ENCODE measurements at places on chromosomes 1 and 21. TPM values are rescaled to one million over a fixed set of nuclear protein-coding genes. Genes with fewer than 3 reads are reported as not detected.

Gene MX1
- total RNA-seq, result 11.0 TPM

Gene TRIM67
- total RNA-seq, result 0.11 TPM

DNA sequence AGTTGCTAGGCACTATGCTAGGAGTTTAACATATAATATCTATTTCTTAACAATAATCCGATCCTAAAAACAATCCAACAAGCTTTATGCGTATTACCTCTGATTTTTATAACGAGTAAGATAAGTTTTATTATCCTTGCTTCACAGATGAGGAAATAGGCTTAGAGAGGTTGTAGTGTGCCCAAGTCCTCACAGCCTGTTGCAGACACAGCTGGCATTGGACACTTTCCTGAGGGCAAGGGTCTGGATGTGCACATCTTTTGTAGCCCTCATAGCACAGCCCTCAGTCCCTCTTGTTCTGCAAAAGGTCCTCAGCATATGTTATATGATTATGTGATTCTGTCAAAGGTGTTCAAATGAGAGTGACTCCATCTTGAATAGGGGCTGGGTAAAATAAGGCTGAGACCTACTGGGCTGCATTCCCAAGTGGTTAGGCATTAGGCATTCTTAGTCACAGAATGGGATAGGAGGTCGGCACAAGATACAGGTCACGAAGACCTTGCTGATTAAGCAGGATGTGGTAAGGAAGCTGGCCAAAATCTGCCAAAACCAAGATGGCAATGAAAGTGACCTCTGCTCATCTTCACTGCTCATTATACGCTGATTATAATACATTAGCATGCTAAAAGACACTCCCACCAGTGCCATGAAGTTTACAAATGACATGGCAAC is 75.7 kb upstream of the F3 start:
- DNase-seq, result no peak

DNA sequence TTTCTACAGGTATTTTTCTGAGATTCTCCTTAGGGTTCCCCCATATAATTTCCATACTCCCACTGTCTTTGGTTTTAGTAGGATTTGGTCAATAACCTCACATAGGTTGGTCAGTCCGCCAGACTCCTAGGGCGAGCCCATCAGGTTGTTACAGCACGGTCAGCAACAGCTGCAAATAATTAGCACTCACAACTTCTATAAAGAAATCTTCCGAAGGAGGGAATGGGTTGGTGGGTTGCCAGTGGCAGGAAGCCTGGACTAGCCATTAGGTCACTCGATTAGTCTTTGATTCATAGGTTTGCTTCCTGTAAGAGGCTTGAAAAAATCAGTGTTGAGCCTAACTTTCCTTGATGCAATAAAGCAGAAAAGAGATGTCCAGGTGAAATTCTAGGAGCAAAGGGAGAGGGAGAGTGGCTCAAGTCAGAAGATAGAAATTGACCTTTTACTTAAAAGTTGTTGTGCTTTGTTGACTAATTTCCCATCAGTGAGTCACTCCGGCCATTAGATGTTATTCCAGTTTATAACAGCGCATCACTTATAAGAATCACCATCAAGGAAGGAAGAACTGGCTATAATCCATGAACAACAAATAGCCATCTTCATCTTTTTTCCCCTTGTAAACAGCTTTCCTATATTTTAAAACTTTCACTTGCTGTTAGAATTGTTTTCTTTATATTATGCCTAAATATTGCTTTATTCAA is 88.3 kb downstream of the TPR start:
- no peak for DNase-seq

Gene BRDT
- total RNA-seq, result not detected

Gene OLFM3
- not detected for total RNA-seq

GRCh38 chr1:198901266-198901665 is 262.4 kb downstream of the PTPRC start:
- no peak for DNase-seq

Gene KRTAP12-2
- not detected for total RNA-seq

- DNase-seq, result no peak
Measured at GRCh38 chr1:47611992-47612391, 174.1 kb downstream of the FOXD2 start.

DNA sequence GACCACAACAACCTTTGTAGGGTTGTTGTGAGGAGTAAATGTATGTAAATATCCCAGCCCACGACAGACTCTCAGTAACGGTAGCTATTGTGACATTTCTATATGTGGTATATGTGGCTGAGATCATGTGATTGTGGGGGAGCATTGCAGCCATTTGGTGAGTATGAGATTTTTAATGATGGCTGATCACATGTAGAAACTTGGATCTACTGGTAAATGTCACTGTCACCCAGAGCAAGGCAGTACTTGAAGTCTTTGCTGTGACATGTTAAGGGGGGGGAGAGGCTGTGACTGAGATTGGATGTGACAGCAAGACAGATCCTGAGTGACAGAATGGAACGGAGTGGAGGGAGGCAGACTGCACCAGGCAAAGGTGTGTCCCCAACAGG is 23.9 kb upstream of the MEF2D start:
- DNase-seq, result no peak

DNA sequence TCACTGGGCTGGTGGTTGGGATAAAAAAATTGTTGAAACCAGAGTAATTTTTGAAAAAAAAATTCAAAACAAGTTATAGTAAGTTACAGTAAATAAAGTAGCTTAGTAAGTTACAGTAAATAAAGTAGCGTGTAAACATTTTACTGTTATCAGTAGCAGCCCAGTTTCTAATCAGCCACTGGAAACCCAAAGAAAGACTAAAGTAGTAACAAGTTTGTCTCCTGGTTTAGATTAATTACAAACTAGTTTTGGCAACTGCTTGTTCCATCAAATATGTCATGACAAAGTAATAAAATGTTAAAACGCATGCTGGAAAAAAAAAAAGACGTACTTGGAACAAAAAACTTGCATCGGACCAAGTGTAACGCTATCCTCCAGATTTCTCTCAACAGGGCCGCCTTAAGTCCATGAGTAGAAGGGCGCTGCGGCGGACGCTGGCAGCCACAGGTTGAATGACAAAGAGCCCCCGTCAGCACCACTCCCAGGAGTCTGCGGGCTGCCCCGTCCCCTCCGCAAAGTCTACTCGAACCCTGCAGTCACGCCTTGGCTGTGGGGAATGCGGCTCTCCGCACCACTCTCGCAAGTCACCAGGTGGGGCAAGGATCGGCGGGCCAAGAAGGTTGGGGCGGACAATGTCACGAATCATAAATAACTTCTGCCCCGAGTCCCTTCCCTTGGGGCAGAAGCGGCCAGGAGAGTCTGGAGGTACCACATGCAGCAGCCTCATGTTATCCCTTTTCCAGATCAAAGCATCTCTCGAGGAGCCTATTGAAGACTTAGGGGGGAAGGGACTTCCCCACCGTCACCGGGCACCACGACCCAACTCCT is 837 bp downstream of the SLC16A1 start:
- peak; percentile 74 for DNase-seq

DNA sequence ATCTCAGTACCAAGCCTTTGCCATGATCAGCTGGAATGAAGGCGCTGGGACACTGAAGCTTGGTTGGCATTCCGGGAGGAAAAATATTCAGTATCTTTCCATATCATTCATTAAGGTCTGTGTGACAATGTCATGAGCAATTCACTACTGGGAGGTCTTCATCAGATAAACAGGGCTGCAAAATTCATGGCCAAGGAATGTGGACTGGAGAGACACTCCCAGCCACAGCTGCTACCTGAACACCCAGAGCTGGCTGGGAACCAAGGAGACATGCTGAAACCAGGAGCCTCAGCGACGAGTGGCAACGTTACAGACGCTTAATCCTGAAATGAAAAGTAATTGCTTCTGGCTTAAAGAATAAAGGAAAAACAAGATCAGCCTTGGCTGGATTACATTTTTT is 30.6 kb upstream of the DDAH1 start:
- DNase-seq, result no peak

Measured in Right ventricle myocardium inferior (tissue), 1 donor.